ENCODE measurements at places on chromosomes 12 and 14. TPM values are rescaled to one million over a fixed set of nuclear protein-coding genes. Genes with fewer than 3 reads are reported as not detected.

Gene CLEC2D
- polyA plus RNA-seq = 1.4 TPM

Gene PRPH
- not detected for polyA plus RNA-seq

Gene SEC23A
- 78.3 TPM for polyA plus RNA-seq

GRCh38 chr14:92645841-92646478, 102.5 kb downstream of the LGMN start:
- peaks cover 7% of the 10 kb centered on the region for H3K4me1 ChIP-seq
- no peak overlapping the region for H3K27ac ChIP-seq
- no peak overlapping the region for H3K4me3 ChIP-seq
- peaks cover 10% of the 10 kb centered on the region for H3K36me3 ChIP-seq
- no peaks in the 10 kb centered on the region for H3K27me3 ChIP-seq

DNA sequence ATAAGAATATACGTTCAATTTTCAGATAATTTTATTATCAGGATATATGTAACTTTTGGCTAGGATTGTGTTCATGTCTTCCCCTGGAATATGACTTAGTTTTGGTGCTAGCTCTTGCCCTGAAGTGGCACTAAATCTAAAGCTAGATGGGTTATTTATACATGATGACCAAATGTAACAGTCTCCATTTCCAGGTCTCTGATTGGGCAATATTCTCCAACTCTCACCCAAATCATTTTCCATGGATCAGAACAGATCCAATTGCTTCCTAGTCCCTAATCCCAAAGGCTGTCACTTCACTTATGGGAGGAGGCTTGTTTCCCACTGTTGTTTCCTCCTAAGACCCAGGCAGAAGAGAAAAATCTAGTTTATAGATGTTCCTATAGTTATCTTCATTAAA, 274.6 kb upstream of the SLC16A7 start:
- H3K4me1 ChIP-seq = no peaks in the 10 kb centered on the region
- no peak for DNase-seq
- H3K27me3 ChIP-seq = no peaks in the 10 kb centered on the region
- H3K4me3 ChIP-seq = no peak overlapping the region
- no peaks in the 10 kb centered on the region for H3K36me3 ChIP-seq

- no peak overlapping the region for H3K4me3 ChIP-seq
- H3K27me3 ChIP-seq = no peaks in the 10 kb centered on the region
- no peak for DNase-seq
- no peak overlapping the region for H3K27ac ChIP-seq
- H3K36me3 ChIP-seq = no peaks in the 10 kb centered on the region
Measured at GRCh38 chr14:72701605-72702004, 192.3 kb downstream of the DPF3 start.

DNA sequence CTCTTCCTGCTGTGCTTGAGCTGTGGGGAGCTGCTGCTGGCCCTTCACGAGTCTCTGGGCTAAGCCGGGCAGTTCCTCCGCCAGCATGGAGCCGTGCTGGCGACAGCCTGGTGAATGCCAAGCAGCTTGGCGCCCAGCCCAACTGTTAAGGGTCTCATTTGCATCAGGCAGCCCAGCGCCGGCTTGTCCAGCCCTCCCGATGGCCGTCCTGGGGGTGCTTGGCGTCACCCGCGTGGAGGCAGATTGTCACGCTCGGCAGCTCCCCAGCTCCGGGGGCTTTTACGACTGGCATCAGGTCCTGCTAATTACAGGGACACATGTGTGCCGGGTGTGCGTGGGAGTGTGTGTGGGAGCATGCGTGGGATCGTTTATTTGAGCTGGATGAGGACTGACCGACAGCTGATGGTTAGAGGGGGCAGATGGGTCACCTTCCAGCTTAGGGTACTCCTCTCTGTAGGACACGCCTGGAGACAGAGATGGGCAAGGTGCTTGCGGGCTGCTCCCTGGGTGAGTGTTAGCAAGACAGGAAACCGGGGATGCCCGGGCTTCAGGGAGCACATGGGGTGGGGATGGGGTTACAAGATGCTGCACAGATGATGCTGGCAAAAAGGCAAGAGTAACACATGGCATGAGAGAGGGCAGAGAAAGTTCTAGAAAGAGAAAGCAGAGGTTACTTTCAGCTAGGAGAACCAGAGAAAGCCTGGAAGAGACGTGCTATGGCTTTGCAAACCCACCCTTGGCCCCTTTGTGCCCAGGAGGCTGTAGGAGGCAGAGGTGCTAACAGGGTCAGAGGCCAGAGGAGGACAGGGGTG, 64.1 kb downstream of the KIF26A start:
- H3K27me3 ChIP-seq = no peaks in the 10 kb centered on the region
- no peak for DNase-seq
- no peak overlapping the region for H3K4me3 ChIP-seq
- no peaks in the 10 kb centered on the region for H3K4me1 ChIP-seq
- no peaks in the 10 kb centered on the region for H3K36me3 ChIP-seq
- no peak overlapping the region for H3K27ac ChIP-seq
